ENCODE measurements at places on chromosomes 5 and 9. TPM values are rescaled to one million over a fixed set of nuclear protein-coding genes. Genes with fewer than 3 reads are reported as not detected.

Gene PCDHGC4
- 0.22 TPM for total RNA-seq

Gene PCDHGA9
- total RNA-seq = 2.8 TPM

Gene PCDHA3
- total RNA-seq = 3.2 TPM

Gene DMRT1
- total RNA-seq = 0.46 TPM

DNA sequence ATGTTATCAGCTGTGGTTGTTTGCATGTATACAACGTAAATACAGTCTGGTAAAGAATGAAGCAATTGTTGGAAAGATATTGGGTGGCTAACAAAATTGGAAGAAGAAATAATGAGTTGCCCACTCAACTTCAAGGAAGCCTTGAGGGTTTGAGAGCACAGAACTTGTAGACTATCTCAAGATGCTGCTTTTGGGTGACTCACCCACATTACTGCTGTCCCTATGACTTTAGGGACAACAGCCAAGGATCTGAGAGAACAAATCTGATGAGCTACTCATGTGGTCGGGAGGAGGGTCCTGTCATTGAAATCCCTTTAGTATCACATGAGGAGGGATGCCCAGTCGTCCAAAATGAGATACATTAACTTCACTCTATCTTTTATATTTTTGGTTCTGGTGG, 261.8 kb downstream of the GAS1 start:
- no peak for DNase-seq

Gene TTF1
- 29.2 TPM for total RNA-seq

- no peak for DNase-seq
Measured at GRCh38 chr5:150230842-150231241, 41.0 kb downstream of the SLC6A7 start.

DNA sequence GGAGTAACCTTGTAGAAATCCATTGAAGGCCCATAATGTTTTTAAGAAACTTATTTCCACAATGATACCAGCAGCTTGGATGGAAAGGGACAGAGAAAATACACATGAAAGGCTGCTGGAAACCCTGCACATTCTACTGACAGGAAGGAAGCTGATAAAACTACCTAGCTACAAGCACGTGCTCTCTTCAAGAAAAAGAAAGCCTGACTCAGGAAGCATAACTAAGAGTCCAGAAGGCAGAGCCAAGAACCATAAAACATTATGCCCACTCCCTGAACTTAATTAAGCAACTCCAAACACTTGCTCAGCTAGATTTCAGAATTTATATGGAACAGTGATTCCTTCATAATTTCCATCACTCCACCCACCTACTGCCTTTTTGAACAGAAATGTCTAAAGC, 430.8 kb downstream of the SEMA5A start:
- no peak for DNase-seq

Gene SOHLH1
- total RNA-seq = not detected

DNA sequence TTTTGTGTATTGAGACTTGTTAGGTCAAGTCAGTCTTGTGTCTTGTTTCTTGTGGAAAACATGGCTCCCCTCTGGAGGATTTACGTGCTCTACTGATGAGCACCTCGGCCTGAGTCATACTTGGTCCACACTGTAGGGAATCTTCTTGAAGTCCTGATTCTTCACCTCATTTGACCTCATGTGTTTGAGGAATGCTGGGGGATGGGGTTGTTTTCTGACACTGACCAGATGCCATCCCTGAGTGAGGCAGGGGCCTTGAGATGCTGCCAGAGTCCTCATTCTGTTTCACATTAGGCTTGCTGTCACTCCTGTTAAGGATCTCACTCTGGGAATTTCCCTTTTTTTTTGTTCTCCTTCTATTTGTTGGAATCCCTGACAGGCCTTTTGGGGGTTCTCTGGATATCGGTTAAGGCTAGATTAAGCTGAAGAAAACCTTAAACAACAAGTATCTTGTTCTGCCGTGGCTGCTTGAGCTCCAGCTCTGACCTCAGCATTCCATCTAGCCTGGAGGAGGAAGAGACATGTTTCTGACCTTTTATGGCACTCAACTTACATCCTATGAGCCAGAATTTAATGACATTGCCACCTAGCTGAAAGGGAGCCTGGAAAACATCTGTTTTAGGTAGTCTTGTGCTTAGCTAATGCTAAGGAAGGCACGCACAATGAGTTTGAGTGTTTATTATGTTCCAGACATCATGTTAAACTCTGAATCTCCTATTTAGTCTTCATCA, 20.6 kb downstream of the TCOF1 start:
- peak; percentile 82 for DNase-seq

Gene SLCO4C1
- not detected for total RNA-seq

DNA sequence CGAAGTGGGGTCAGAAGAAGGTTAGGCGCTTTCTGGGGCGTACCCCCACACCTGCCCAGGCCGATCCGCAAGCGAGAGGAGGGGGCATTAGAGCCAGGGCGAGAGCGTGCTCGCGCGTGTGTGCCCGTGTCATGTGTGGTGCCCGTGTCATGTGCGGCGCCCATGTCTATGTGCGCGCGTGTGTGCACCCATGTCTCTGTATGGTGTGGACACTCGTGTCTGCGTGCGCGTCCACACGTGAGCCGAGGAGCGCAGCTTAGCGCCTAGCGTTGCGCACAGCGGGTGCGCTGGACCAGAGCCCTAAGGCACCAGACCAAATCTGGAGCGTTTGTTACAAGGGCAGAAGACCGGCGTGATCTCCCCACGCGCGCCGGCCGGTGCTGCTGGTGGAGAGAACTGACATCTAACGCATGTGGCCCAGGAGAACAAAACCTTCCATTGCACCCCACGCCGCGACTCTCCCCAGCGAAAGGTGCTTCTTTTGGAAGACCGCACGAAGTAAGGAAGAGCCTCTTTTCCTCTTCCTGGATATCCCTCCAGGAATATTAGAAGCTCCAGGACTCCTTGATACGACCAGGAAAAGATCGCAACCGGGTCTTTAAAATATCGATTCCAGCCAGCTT, 644 bp downstream of the NIM1K start:
- DNase-seq = no peak

Gene HAPLN1
- total RNA-seq = 35.6 TPM

DNA sequence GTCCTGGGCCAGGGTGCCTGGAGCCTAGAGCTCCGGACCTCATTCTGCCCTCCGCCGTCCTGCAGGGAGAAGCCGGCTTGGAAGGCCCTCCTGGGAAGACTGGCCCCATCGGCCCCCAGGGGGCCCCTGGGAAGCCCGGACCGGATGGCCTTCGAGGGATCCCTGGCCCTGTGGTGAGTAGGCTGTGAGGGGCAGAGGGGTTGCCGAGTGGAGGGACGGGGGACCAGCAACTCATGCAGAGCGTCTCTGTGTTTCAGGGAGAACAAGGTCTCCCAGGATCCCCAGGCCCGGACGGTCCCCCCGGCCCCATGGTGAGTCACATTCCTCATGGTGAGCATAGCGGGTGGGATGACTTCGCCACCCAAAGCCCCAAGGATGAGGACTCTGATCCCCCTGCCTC, 62.0 kb upstream of the FCN2 start:
- DNase-seq = no peak

Gene NMUR2
- not detected for total RNA-seq

DNA sequence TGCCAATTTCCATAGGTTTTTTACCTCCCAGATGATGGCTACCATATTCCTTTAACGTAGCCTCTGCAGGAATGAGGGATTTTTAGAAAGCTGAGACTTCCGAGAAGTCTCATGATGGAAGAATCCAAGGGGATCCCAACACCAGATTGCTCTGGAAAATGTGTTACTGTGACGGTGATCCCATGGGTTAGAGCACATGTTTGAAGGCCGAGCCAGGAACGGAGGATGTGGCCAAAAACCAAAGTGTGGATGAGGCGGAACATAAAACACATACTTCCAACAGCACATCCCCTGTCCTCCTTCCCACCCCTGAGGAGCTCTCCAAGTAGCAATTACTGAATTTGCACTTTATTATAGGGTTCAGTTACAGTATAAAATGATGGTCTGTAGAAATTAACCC, 82.6 kb downstream of the GPR21 start:
- no peak for DNase-seq
